ENCODE measurements at places on chromosomes 1 and 21. TPM values are rescaled to one million over a fixed set of nuclear protein-coding genes. Genes with fewer than 3 reads are reported as not detected.

The CRB1 gene
- total RNA-seq = not detected

The RGS8 gene
- 0.17 TPM for total RNA-seq

GRCh38 chr1:88779880-88780279, 95.8 kb downstream of the PKN2 start:
- H3K27me3 ChIP-seq = no peaks in the 10 kb centered on the region
- peaks cover 21% of the 10 kb centered on the region for H3K36me3 ChIP-seq
- H3K4me3 ChIP-seq = no peak overlapping the region
- H3K4me1 ChIP-seq = no peaks in the 10 kb centered on the region
- no peak for DNase-seq

DNA sequence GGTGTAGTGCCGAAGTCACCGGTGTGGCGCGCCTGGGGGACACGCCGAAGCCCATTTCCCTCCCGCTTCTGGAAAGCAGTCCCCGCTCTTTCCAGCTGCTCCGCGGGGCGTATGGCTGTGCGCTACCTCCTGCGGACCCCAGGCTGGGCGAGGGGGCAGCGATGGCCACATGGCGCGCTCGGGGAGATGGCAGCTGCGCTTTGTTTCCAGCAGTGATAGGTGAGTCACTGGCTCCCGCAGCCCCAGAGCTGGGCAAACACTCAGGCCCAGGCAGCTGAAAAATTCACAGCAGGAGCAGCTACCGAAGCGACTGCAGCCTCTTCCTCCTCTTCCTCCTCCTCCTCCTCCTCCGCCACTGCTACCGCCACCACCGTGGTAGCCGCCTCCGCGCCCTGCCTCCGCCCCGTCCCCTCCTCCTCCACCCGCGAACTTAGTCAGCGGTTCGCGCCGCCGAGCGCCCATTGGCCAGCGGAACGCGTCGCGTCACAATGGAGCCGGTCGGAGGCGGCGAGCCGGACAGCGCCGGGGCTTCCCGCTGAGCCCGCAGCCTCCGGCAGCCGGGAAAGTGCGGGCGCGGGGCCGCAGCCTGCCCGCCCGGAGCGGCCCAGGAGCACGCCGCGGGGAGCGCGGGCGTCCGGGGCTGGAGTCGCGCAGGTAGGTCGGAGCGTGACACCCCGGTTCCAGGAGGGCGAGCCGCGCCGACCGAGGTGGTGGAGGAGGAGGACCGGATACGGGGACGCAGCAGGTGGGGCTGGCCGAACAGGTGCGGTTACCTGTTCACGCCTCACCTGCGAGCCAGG, at the start of gene LRRC8B:
LRRC8B (plus strand) TSS at position 461 of the 800 bp plus-strand sequence. CDS start 57,822 bp downstream, outside the sequence.
- H3K4me1 ChIP-seq = peaks cover 10% of the 10 kb centered on the region
- peak within 1 kb of the TSS; percentile 77 for H3K27ac ChIP-seq
- peak; percentile 94 for DNase-seq
- peak within 1 kb of the TSS; percentile 81 for H3K4me3 ChIP-seq
- peaks cover 4% of the 10 kb centered on the region for H3K27me3 ChIP-seq

- no peak for DNase-seq
- H3K4me1 ChIP-seq = no peaks in the 10 kb centered on the region
- H3K27ac ChIP-seq = no peak overlapping the region
- H3K27me3 ChIP-seq = no peaks in the 10 kb centered on the region
- H3K36me3 ChIP-seq = no peaks in the 10 kb centered on the region
Observed at GRCh38 chr1:4061521-4062031, 161.5 kb upstream of the C1orf174 start.

GRCh38 chr1:234965111-234965510, 163.5 kb downstream of the TOMM20 start:
- peaks cover 68% of the 10 kb centered on the region for H3K4me1 ChIP-seq
- DNase-seq = no peak
- H3K27me3 ChIP-seq = no peaks in the 10 kb centered on the region
- H3K27ac ChIP-seq = peak overlapping the region; percentile 58
- no peak overlapping the region for H3K4me3 ChIP-seq
- no peaks in the 10 kb centered on the region for H3K36me3 ChIP-seq

The IL12RB2 gene
- not detected for total RNA-seq

The TMEM54 gene
- 23.7 TPM for total RNA-seq

The CFAP107 gene
- not detected for total RNA-seq

The CYP4X1 gene
- 1.1 TPM for total RNA-seq

The OR2T35 gene
- total RNA-seq = not detected

The TTLL10 gene
- total RNA-seq = not detected

- no peak overlapping the region for H3K4me3 ChIP-seq
- peak; percentile 87 for DNase-seq
- peaks cover 19% of the 10 kb centered on the region for H3K27me3 ChIP-seq
- H3K4me1 ChIP-seq = peaks cover 8% of the 10 kb centered on the region
Observed at GRCh38 chr21:42291003-42291750, 24.0 kb downstream of the TFF3 start.

DNA sequence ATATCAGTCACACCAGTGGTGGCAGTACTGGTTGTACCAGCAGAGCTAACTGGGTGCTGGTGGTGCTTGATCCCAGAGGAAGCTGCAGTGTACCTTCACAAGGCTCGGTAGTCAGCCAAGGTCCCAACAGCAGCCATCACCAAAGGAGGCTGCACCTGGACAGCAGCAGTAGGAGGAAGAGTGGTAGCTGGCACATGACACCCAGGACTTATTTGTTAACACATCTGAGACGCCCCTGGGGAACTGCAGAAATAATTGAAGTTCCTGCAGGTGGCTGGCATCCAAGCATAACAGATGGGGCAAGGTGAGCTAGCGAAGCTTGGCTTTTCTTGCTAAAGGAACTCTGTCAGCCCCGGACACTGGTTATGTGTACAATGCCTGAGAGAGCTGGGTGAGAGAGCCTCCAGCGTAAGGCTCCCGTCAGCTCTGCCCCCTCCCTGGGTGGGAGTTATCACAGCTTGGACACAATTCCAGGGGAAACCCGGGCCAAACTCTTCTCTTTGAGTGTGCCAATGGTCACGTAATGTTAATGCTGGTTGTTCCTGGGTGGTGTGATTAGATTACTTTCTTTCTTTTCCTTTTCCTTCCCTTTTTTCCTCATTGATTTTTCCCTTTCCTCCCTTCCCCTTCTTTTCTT, 29.1 kb upstream of the PARP1 start:
- H3K27ac ChIP-seq = no peak overlapping the region
- peaks cover 43% of the 10 kb centered on the region for H3K27me3 ChIP-seq
- DNase-seq = no peak
- H3K4me3 ChIP-seq = no peak overlapping the region
- H3K4me1 ChIP-seq = no peaks in the 10 kb centered on the region

- H3K27me3 ChIP-seq = peaks cover 14% of the 10 kb centered on the region
- no peak for DNase-seq
- H3K36me3 ChIP-seq = no peaks in the 10 kb centered on the region
Observed at GRCh38 chr1:209607102-209607794, 23.7 kb downstream of the CAMK1G start.

DNA sequence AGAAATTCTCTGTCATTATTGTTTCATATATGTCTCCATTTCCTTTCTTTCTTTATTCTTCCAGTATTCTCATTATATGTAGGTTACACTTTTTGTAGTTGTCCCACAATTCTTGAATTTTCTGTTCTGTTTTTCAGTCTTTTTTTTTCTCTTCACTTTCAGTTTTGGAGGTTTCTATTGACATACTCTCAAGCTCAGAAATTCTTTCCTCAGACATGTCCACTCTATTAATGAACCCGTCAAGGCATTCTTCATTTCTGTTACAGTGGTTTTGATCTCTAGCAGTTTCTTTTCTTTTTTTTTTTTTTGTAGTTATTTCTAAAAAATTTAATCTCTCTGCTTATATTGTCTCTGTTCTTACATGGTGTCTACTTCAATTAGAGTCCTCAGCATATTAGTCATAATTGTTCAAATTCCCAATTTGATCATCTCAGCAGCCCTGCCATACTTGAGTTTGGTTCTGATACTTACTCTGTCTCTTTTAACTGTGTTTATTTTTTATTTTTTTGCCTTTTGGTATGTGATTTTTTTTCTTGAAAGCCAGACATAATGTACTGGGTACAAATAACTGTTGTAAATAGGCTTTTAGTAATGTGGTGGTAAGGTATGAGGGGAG, 49.5 kb upstream of the KCNK2 start:
- no peak overlapping the region for H3K27ac ChIP-seq
- peaks cover 21% of the 10 kb centered on the region for H3K27me3 ChIP-seq
- no peak for DNase-seq
- no peaks in the 10 kb centered on the region for H3K4me1 ChIP-seq
- H3K4me3 ChIP-seq = no peak overlapping the region

DNA sequence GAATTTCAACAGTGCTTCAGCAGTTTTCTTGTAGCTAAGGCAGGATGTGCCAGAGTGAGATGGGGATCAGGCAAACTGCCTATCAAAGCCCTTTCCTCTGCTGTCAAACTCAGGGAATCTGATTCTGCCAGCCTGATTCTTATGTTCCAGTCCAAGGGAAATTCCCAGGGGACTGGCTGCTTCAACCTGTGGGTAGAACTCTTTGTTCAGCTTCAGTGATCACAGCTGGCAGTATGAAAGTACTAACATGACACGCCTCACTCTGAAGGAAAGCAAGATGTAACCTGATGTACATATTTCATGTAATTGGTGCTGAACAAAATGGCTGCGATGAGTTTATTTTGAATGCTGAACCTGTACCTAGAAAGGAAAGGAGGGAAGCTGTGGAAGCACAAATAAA, 40.1 kb upstream of the SLC5A9 start:
- H3K36me3 ChIP-seq = no peaks in the 10 kb centered on the region
- H3K27ac ChIP-seq = no peak overlapping the region
- no peaks in the 10 kb centered on the region for H3K4me1 ChIP-seq
- peaks cover 10% of the 10 kb centered on the region for H3K27me3 ChIP-seq
- no peak for DNase-seq
- H3K4me3 ChIP-seq = no peak overlapping the region

The NPPB gene
- total RNA-seq = not detected

The TMEM82 gene
- not detected for total RNA-seq

The MYOM3 gene
- 0.70 TPM for total RNA-seq

- no peaks in the 10 kb centered on the region for H3K27me3 ChIP-seq
- H3K36me3 ChIP-seq = peaks cover 1% of the 10 kb centered on the region
- no peak for DNase-seq
Observed at GRCh38 chr1:84345220-84345619, 43.7 kb downstream of the SAMD13 start.

DNA sequence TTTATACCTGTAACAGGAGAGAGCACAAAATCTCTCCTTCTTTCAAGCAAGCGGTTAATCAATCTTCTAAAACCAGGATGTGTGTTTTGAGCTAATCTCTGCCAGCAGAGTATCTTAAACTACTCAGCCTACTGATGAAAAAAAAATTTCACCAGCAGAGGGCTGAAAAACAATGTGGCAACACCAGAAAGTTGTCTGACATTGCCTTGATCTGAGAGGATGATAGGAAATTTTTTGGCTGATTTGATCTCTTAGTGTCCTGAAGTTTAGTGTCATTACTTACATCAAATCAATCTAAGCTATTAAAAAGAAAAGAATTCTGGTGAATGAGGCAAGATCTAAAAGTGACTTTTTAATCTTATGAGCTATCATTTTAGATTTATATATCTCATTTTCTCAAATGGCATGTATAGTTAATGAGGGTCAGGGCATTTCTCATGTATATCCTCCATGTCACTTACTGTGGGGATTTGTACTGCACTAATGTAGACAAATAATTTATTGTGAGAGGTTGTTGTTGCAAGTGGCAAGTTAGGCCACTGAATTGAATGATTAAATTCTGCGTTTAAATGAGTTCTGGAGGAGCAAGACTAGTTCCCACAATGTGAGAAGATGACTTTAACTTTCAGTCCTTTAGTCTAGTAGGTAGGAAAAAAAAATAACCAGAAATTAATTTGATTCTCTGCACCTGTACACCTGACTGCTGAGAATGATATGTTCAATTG, 10.9 kb downstream of the ADAMTS1 start:
- no peak overlapping the region for H3K4me3 ChIP-seq
- H3K27me3 ChIP-seq = no peaks in the 10 kb centered on the region
- no peak overlapping the region for H3K27ac ChIP-seq
- no peak for DNase-seq
- peaks cover 17% of the 10 kb centered on the region for H3K4me1 ChIP-seq

DNA sequence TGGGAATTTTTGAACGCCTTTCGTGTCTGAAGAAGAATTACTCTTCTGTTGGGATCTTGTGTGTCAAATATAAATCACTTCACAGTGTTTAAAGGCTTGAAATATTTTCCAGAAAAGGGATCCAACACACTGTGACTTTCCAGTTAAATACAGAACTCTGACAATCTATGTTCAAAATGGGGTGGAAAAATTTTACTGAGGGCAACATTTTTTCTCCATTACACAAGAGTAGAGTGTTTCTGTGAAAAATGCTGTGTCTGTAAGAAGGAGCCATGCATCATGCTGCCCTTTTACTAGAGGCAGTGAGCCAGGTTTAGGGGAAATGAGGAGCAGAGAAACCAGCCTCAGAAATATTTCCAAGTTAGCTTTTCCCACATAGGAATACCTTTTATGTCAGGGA, 86.5 kb downstream of the VPS13D start:
- no peaks in the 10 kb centered on the region for H3K27me3 ChIP-seq
- H3K4me1 ChIP-seq = peaks cover 29% of the 10 kb centered on the region
- H3K4me3 ChIP-seq = no peak overlapping the region
- H3K27ac ChIP-seq = peak overlapping the region; percentile 76
- peaks cover 25% of the 10 kb centered on the region for H3K36me3 ChIP-seq

DNA sequence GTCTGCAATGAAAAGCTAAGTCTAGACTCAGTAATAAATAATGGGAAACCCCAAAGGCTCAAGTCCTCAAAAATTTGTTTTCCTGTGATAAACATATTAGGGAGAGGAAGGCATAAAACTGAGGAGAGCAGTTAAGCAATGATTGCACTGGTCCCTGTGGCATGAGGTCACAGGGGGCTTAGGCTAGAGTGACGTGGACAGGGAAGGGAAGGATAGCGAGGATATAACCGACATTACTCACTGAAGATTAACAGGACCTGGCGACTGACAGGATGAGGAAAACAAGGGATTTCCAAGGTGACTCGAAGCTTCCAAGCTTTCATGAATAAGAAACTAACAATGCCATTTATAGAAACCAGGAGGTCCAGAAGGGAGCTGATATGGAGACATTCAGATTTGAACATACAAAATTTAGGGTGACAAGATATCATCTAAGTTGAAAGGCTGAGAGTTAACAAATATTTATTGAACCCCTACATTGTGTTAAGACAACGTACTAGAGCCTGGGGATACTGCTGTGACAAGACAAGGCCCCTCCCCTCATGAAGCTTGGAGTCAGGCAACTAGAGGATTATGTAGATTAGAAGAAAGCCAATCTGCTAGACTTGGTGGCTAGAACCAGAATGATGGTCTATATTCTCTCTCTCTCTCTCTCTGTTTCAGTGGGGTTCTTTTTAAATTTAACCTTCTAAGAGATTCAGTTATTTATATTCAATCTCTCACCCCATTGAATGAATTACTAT, 33.2 kb upstream of the PKN2 start:
- H3K27ac ChIP-seq = no peak overlapping the region
- H3K4me3 ChIP-seq = no peak overlapping the region
- no peak for DNase-seq

- H3K27ac ChIP-seq = no peak within 1 kb of the TSS
- H3K27me3 ChIP-seq = no peaks in the 10 kb centered on the region
- H3K36me3 ChIP-seq = no peaks in the 10 kb centered on the region
- DNase-seq = no peak
- no peak within 1 kb of the TSS for H3K4me3 ChIP-seq
Observed at GRCh38 chr1:248303324-248303723, at the start of gene OR2T12. Gene OR2T12 (minus strand): TSS chr1:248303424. CDS start chr1:248295578, 7,846 bp downstream.

GRCh38 chr1:149931212-149931790, 3.7 kb upstream of the SF3B4 start:
- peaks cover 24% of the 10 kb centered on the region for H3K36me3 ChIP-seq
- H3K27ac ChIP-seq = peak overlapping the region; percentile 76
- no peaks in the 10 kb centered on the region for H3K27me3 ChIP-seq
- peaks cover 43% of the 10 kb centered on the region for H3K4me1 ChIP-seq
- no peak overlapping the region for H3K4me3 ChIP-seq

Measured in chondrocyte (in vitro differentiated cells).